Activated naive CD8-positive, alpha-beta T cell treated with anti-CD3 and anti-CD28 coated beads for 36 hours (primary cell): ENCODE measurements at places on chromosomes 5 and 9.
A peak's percentile ranks its signal among the peaks of the same experiment; 100 is the strongest.

GRCh38 chr5:68292316-68292715 is 76.8 kb downstream of the PIK3R1 start:
- no peak for DNase-seq

DNA sequence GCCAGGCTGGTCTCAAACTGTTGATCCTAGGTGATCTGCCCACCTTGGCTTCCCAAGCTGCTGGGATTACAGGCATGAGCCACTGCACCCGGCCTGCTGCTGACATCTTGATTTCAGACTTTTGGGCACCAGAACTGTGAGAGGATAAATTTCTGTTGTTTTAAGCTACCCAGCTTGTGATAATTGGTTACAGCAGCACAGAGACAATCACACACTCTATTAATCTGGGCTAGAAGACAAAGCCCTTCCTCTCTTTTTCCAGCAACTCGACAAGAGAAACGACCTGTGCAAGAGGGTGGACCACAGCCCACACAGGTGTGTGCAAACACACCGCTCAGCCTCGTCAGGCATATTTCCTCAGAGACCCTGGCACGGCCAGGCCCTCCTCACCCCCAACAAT is 4.5 kb downstream of the ANKRD55 start:
- no peak for DNase-seq

DNA sequence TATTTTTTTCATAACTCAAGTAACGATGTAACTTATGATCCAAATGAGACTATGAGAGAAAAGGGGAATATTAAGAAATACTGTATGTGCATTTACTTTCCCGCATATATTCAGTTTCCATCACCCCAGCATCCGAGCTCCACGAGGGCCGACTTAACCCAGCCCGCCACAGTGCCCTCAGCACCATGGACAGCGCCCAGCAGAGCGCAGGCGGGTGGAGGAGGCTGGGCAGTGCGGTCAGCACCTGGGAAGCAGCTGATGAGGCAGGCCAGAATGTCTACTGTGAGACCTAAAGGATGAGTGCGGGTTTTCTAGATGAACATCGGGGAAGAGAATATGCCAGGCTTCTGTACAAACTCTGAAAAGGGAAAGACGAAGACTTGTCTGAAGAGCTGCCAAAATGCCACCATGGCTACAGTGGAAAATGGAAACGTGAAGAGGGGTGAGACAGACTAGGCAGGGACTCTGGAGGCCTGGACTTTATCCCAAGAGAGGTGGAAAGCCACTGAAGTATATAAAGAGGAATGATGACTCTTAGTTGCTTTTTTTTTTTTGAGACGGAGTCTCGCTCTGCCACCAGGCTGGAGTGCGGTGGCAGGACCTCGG is 34.5 kb upstream of the MED27 start:
- DNase-seq: peak; percentile 53

DNA sequence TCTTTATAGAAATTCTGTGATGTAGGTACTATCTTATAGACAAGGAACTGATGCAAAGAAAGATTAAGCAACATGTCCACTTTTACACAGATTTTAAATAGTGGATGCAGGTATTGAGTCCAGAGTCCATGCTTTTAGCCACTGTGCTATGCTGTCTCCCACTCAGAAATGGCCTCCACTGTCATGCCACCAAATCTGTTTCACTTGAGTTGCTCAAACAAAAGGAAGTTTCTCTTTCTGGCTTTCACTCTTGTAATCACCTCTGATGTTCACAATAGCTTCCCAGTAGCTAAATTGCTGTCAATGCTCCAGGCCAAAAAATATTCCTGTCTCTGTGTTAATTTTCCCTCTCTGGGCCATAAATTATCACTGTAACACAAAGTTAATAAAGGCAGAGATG is 77.0 kb upstream of the RASA1 start:
- DNase-seq: no peak

DNA sequence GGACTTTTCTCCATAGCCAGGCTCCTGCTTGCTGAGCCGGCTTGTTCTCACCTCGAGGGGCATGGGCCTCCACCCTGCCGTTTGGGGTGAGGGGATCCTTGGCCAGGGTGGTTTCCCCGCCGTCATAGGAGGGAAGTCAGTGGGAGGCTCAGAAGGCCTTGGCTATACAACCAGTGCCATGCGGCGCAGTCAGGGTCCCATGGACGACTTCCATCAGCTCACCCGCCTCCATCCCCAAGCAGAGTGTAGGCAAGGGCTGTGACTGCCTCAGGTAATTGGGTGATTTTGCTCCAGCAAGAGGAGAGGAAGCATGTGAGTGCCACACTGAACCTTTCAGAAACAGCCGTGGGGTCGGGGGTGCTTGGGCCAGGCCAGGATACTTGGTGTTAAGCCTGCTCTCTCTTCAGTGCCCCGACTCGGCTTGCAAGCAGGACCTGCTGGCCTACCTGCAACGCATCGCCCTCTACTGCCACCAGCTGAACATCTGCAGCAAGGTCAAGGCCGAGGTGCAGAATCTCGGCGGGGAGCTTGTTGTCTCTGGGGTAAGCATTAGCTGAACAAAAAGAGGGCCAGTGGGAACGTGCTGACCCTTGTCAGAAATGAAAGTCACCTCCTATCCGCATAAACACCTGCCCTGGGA is 57.2 kb upstream of the LRRTM2 start:
- no peak for DNase-seq

DNA sequence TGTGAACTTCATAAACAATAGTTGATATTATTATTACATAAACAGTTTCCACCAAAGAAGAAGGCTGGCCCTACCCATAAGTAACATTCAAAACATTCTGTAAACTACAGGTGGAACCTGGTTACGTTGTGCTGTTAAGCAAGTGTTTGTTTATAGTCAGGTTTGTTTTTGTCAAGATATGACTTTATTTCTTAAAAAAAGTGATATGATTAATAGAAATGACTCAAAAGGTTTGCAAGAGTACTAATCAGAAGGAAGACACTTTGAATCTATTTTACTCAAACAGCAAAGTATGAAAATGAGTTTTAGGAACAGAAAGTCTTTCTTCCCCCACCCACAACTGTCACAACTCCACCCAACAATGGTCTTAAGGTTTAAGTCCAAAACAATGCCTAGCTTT is 220.8 kb downstream of the PLK2 start:
- DNase-seq: no peak
